ENCODE measurements at places on chromosomes 5 and 9.

DNA sequence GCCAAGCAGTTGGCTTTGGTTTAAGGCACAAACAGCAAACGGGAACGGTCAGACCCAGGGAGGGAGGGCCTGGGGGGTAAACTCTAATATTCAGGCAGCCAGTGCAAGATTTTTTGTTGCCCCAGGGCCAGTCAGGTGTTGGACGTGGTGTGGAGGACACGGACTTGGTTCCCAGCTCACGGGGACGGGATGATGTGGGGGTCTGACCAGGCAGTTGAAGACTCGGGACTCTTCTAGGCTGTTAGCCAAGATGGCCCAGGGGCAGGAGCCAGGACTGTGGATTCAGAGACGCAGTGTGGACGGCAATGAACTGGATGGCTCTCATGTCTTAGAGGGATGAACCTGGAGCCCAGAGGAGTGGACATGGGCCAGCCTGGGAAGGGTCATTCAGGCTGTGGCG is 169.2 kb downstream of the C9orf50 start:
- DNase-seq: no peak

GRCh38 chr9:95808011-95808410 is 67.5 kb upstream of the ERCC6L2 start:
- DNase-seq: no peak

- no peak for DNase-seq
These were observed 22.6 kb downstream of the PTGS1 start for GRCh38 chr9:122393284-122393983.

- DNase-seq: no peak
These were observed 92.8 kb downstream of the ZNF354C start for GRCh38 chr5:179152941-179153340.

- DNase-seq: no peak
These were observed 41.5 kb downstream of the NIPSNAP3B start for GRCh38 chr9:104805441-104805840.

- DNase-seq: no peak
These were observed 41.9 kb downstream of the INSYN2B start for GRCh38 chr5:169938439-169938838.

GRCh38 chr9:115285836-115286235 is 167.9 kb upstream of the TNC start:
- DNase-seq: no peak
